Activated CD4-positive, alpha-beta T cell treated with anti-CD3 and anti-CD28 coated beads for 4 hours (primary cell): ENCODE measurements at places on chromosomes 7 and 10.

DNA sequence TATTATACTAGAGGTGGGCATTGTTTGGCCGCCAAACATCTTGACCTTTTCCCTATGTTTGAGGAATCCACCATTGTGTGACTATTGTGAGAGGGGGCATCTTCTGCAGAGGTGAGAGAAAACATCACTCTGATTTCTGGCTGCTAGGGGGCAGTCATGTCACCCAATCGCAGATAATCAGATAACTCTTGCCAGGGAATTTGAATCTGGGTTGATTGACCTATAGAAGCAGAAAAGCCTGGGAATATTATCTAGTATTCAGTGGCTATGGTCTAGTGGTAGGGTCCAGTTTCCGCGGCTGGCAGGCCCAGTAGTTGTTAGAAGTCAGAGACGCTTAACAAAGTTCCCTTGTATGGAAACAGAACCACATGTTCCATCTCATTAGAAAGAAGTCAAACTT is 808.5 kb downstream of the PHTF2 start:
- no peak for DNase-seq

- DNase-seq, result no peak
Measured at GRCh38 chr10:77602231-77602912, 35.2 kb downstream of the KCNMA1 start.

- DNase-seq, result no peak
Measured at GRCh38 chr10:88374392-88375175, 208.5 kb downstream of the RNLS start.

DNA sequence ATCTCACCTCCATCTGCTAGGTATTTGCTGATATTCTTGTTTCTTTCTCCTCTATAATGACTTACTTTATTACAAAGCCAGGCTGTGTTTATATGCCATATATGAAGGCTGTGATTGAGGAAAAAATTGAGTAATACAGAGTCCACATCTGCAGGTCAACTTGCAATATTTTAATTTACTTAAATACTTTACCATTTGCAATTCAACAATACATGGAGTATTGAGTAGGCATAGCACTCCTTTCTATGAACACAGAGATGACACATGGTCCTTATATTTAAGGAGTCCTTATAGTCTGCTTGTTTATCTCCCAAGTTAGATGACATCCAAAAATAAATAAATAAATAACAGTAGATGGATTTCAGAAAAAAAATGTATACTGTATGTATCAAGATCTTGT is 96.4 kb downstream of the LRRC18 start:
- DNase-seq, result no peak

DNA sequence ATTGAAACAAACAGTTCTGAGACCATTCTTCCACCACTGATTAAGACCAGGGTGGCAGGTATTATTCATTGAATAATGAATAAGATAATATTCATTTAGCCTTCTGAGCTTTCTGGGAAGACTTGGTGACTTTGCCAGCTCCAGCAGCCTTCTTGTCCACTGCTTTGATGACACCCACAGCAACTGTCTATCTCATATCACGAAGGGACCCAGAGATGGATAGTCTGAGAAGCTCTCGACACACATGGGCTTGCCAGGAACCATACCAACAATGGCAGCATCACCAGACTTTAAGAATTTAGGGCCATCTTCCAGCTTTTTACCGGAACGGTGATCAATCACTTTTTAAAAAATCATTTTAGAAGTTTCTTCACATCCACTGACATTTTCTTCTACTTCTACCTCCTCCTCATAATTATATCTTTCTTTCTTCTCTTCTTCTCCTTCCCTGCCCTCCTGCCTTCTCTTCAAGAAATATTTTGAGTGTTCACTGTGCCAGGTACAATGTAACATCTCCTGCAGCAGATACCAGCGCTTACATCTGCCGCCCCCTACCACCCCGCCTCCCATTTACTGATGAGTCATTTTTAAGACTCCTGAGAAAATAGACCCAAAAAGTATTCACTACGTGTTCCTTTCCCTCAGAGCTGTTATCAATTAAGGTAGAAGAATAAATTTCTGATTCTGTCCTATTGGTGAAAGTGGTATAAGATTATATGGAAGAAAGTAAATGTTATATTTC is 101.7 kb downstream of the VTI1A start:
- DNase-seq, result no peak

DNA sequence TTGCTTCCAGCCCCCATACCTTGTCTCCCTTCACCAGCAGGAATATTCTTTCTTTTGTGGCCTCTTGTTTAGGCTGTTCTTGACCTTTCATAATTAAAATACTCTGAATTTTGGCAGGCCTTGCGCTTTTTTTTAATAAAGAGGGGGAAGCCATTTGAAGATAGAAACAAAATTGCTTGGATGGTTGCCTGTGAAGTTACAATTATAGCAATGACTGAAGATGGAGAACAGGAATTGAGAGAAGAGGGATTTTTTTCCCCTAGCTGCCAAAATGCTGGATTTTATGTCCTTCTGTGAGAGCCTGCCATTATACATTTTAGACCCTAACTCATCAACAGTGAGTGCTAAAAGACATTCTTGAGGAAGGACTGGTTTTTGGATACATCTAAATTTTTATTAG is 24.8 kb downstream of the FGFBP3 start:
- DNase-seq, result no peak

- no peak for DNase-seq
Measured at GRCh38 chr7:129907122-129907736, 45.5 kb downstream of the UBE2H start.

DNA sequence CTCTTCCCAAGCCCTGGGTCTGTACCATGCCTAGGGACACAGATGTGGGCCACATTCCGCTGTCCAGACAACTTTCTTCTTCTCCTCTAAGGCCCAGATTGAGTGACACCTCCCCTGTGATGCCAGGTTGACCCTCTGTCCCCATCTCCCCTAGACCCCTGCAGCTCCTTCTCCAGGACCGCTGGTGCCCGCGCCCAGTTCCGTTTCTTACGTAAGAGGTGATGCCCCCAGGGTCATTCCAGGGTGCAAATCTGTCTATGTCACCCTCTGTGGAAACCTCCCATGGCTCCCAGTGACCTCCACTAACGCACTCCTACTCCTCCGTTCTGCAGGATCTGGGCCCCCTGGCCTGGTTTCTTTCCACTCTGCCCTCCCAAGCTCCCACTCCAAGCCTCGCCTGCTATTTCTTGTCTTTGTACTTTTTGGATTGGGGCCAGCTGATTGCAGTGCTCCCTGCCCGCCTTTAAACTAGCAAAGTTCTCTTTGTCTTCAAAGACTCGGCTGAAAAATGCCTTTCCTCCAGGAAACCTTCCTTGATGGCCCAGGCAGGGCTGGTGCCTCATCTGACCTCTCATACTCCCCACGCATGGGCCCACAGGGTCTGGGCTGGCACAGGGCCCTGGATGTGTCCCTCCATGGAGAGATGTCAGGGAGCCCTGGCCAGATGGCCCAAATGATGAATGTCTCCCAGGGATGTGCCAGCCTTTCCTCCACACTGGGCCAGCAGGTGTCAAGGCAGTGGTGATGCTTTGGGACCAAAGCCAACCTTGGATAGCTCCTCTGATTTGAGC is 21.3 kb upstream of the ELN start:
- no peak for DNase-seq

DNA sequence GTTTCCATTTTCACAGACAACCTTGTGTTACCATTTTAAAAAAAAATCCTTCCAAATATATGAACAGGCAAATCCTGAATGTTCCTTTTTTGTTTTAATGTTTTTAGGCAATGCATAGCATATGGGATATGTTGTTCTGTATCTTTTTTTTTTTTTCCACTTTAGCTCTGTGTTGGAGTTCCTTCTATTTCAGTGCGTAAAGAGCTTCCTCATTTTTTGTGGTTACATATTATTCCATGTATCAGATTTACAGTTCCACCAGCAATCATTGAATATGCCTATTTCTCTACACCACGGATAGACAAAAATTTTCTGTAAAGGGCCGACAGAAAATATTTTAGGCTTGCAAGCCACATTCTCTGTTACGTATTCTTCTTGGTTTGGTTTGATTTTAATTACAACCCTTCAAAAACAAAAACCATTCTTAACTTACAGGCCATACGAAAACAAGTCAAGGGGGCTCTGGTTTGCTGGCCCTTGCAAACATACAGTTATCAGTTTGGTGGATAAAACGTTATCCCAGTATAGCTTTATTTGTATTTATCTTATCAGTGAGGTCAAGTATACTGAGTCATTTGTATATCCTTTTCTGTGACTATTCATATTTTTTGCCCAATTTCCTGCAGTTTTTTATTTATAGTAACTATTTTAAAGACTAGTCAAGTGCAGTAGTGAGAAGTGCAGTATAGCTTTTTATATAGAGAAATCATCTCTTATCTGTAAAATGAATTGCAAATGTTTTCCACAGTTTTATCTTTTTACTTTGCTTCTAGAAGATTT is 55.7 kb downstream of the RALA start:
- no peak for DNase-seq

DNA sequence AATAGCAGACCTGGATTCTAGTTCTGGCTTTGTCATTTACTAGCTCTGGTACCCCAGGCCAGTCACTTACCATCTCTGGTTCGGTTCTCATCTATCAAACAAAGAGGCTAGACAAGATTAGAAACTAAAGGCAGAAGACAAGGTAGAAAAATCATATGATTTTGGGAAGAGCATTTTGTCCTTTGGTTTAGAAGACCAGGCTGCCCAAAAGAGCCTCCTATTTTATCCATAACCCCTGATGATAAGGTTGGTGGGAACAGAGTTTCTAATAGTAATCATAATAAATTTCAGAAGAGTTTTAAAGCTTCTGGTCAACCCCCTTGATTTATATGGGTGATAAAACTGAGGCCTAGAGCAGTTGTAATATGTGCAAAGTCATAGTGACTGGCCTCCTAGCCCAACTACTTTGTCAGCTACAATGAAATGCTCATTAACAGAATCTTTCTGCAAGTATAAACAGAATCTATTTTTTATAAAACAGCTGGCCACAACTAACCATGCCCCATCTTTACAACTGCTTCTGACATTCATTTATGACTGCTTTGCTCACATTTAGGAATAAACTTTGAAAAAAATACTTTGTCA is 23.4 kb downstream of the COX15 start:
- DNase-seq, result no peak

DNA sequence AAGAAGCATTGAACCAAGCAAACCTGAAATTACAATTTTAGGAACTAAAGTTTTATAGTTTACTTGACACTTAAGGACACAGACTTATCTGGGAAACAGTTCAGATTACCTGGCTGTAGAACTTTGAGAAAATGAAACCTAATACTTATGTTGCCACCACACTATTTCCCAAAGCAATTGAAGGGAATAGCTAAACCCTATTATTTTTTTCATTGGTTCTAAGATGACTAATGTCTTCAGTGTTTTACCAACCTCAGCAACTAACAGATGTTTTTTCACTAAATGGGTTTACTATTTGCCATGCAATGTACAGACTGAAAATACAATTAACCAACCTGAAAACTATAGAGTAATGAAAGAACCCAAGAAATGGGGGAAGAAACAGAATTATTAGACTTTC is 689.6 kb downstream of the SORCS1 start:
- no peak for DNase-seq

DNA sequence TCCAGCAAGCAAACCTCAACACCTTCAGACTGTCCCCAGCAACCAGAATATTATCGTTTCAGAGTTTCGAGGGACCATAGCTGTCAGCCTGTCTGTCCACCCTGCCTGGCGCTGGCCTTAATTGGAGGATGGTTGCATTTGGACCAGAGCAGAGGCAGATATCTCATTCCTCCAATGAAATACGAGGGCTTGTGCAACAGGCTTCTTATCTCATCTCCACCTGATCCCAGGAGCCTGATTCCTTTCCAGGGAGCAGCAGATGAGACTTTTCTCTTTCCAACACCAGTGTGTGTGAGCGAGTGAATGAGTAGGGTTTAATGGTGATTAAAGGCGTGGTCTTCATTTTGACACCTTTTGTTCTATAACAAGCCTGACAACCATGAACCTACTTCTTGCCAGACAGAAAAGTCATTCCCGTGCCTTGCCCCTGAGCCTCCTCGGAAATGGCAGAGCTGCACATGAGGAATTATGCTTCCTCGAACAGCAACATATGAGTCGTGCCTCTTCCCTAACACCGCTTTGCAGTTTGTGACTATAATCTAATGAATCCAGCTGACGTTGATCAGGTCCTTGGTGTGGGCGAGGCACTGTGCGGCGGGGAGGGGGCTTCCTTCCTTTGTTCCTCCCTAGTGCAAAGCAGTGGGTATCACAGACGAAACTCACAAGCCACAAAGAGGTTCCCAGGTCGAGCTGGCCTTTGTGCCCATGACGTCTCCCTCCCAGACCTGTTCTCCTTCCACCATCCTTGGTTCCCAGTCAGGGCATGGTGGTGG is 147.4 kb downstream of the CUX1 start:
- DNase-seq, result no peak

DNA sequence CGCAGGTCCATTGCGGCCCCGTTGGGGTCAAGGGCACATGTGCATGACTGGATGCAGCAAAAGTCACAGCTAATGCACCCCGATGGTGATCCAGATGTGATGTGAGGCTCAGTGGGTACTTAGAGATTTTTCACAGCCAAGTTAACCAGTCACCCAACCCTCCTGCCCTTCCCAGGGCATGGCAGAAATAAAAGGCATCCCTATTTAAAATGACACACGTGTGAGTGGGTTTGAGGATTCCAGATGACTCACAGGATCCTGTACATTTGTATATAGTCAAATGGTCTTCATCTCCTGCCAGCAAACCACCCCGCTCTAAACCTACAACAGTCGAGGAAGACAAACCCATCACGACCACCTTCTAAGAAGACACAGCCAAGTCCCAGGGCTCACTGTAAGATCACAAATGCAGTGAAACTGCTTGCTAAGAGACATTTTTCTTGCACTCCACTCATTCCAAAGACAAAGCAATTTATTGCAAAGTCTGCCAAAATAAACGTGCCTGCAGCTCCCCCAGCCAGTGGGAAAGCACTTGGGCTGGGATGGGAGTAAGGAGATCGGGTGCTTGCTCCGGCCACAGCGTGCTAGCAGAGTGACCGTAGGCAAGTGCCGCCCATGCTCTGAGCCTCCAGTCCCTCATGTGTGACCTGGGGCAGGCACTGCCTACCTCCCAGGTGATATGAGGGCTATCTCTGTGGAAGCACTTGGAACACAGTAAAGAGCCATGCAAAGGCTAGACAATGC is 86.6 kb upstream of the MACROH2A2 start:
- no peak for DNase-seq

GRCh38 chr10:119829429-119829828 is 43.2 kb downstream of the MCMBP start:
- DNase-seq, result no peak

DNA sequence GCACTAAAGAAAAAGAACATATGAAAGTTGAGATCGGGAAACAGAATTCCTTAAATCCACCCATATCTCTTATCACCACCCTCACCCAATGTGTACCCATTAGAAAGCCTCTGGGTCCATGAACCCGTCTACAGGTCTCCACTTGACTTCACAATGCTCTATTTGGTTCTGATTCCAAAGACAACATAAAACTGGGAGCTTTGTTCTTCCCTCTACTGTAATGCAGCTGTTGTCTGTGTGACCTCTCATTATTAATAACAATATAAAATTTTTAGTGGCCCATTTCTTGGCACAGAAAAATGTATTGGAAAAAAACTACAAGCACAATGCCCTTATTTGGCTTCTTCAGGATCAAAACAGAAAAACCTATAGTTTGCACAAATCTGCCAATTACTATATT is 30.0 kb downstream of the DOCK4 start:
- no peak for DNase-seq

GRCh38 chr10:80137920-80138319 is 5.4 kb downstream of the PLAC9 start:
- DNase-seq, result no peak

- no peak for DNase-seq
Measured at GRCh38 chr7:98565103-98565502, 52.0 kb upstream of the NPTX2 start.

GRCh38 chr10:28400176-28400575 is 97.3 kb upstream of the MPP7 start:
- no peak for DNase-seq
